DMS79 (cell line): ENCODE measurements at places on chromosomes 7 and 10.
A peak's percentile ranks its signal among the peaks of the same experiment; 100 is the strongest.

- no peak for DNase-seq
Measured at GRCh38 chr10:667096-667495, 22.4 kb downstream of the DIP2C start.

GRCh38 chr7:152366662-152367061 is 69.1 kb downstream of the KMT2C start:
- no peak for DNase-seq

DNA sequence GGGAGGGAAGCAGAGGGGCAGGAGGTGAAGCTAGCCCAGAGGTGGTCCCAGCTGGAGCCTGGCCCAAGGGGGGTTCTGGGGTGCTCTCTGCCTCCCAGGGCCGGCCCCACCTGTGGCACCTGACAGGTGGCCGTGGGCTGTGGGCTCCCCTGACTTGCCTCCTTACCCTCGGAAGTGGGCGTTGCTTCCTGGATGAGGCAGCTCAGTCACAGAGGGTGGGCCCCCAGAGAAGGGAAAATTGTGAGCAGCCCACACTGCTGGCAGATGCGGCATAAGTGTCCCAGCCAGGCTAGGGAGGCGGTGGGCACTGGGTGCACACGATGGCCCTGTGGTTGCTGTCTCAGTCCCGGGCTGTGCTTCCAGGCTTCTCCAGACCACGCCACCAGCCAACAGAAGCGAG is 118.9 kb downstream of the LRRC18 start:
- DNase-seq = no peak

GRCh38 chr10:62852961-62853702 is 37.0 kb upstream of the EGR2 start:
- DNase-seq = no peak

GRCh38 chr7:155378959-155379871 is 78.7 kb upstream of the EN2 start:
- no peak for DNase-seq

GRCh38 chr7:121547544-121548092 is 151.5 kb upstream of the FAM3C start:
- peak; percentile 1 for DNase-seq

- DNase-seq = no peak
Measured at GRCh38 chr7:2114052-2114451, 118.7 kb downstream of the MAD1L1 start.

GRCh38 chr10:101617102-101617823 is 29.1 kb downstream of the DPCD start:
- no peak for DNase-seq

GRCh38 chr7:74290553-74290950 is 1.3 kb downstream of the CLIP2 start:
- no peak for DNase-seq

- DNase-seq = no peak
Measured at GRCh38 chr10:4662576-4663161, 163.3 kb upstream of the AKR1E2 start.

GRCh38 chr7:30880941-30881340 is 30.7 kb upstream of the AQP1 start:
- no peak for DNase-seq

GRCh38 chr7:22821702-22822485 is 755 bp downstream of the TOMM7 start:
- no peak for DNase-seq

DNA sequence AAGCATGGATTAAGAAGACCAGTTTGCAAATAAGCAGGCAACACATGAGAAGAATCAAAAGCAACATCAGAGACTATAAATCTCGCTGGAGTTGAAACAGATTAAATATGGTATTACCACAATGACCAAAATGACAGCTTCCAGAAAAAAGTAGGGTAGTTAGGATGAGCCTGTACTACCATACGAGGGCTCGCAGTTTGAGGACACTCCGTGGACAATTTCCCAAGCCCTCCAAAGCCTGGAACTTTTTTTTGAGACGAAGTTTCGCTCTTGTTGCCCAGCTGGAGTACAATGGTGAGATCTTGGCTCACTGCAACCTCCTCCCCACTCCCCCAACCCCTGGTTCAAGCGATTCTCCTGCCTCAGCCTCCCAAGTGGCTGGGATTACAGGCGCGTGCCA is 1.0 kb downstream of the LRRC17 start:
- no peak for DNase-seq

DNA sequence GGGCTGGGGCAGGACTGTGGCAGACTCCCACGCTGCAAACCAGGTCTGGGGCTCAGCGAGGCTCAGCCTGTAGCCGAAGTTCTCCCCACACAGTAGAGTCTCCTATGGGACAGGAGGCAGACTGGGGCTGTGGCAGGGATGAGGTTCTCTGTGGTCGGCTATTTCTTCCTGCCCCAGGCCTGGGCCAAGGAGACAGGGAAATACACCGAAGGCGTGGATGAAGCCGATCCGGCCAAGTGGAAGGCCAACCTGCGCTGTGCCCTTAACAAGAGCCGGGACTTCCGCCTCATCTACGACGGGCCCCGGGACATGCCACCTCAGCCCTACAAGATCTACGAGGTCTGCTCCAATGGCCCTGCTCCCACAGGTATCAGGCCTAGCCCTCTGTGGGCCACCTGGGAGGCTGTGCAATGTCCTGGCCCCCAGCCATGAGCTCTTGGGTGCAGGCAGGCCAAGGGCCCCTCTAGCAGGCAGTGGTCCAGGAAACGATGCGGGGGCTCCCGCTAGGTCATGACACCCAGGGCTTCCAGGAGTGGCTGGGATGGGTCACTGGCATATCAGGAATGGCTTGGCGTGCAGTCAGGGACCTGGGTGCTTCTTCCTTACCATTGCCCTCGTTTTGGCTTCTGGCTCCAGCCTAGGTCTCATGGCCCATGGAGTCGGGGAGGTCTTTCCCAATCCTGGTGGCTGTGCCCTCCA is 8.1 kb downstream of the IRF5 start:
- DNase-seq = no peak

DNA sequence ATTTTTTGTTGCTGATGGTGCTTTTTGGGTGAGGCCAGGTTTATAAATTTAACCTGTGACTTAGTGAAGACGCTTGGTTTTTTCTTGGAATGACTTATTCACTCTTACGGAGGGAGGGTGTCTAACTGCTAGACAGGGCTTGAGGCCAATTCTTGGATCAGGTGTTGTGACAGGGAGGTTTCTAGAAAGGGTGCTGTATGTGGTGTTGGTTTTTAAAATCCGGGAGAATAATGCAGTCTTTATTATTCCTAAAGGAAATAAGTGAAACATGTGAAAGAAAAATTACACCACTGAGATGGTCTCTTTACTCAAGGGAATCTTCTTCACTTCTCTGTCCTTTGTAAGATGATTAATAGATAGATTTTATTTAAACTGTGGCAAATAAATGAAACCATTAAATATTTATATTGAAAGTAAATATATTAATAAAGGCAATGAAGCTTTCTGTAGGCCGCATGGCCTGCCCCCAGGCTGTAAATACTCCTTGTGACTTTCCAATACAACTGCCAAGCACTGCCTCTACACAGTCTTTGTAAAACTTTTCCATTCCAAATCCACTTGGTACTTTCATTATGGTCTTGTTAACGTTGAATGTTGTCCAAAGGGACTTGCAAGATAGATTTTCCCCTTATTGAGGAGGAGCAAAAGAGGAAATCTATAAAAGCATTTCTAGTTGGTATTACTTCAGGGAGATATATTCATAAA is 323.1 kb downstream of the SUGCT start:
- no peak for DNase-seq

DNA sequence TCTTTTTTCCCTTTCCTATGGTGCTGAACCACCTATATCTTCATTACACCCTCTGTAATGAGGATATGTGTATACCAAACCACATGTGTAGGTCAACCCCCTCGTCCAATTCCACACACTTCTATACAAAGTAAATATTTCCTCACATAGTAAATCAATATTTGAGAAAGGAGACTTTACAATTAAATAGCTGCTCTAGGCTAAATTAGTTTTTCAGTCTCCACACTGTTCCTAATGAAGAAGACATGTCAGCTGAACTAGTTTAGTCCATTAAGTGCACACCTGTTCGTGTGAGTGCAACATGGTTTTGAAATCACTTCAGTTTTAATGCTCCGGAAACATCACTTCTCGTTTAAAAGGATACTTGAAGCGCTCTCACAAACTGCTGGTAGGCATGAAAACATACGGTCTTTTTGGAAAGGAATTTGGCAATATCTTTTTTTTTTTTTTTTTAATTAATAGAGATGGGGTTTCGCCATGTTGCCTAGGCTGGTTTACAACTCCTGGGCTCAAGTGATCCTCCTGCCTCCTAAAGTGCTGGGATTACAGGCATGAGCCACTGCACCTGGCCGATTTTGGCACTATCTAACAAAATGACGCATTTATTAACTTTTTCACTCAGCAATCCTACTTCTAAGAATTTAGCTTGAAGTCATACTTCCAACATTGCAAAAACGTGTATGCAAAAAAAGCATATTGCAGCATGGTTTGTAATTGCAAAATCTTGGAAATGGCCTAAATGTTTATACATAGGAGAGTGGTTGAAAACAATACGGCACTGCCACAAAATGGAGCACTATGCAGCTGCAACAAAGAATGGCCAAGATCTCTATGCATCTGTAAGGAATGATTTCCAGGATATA is 2.1 kb upstream of the XRCC2 start:
- peak; percentile 98 for DNase-seq

- no peak for DNase-seq
Measured at GRCh38 chr10:70404787-70405036, 767 bp downstream of the EIF4EBP2 start.

GRCh38 chr7:133398506-133398905 is 145.6 kb downstream of the EXOC4 start:
- DNase-seq = no peak

DNA sequence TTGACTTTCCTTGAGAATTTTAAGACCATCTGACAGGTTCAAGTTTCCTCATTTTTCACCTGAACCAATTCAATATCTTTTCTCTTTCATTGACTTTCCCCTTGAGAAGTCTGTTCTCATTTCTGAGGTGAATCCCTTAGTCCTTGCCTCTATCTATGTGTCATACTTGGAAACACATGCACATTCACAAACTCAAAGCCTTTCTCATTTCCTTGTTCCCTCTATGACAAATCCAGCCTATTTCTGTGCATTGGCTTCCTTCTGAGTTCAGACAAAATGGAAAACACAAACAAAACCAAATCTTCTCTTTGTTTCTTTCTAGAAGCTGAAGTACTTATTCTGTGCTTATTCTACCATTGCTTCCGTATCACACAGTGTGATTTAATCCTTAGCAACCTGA is 13.8 kb downstream of the PTTG1IP2 start:
- no peak for DNase-seq

DNA sequence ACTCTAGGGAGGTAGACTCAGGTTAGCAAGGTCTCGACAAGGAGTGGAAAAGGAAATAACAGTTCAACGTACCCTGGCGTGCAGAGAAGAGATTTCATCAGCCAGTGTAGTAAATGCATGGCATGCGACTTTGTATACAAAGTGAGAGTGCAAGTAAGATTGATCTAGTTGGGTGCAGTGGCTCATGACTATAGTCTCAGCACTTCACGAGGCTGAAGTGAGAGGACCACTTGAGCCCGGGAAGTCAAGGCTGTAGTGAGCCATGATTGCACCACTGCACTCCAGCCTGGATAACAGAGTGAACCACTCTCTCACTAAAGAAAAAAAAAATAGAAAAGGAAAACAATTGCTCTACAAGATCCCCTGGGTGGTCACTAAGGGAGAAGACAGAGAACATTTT is 528.6 kb downstream of the SORCS1 start:
- no peak for DNase-seq

- no peak for DNase-seq
Measured at GRCh38 chr10:132103116-132103910, 37.6 kb downstream of the JAKMIP3 start.

DNA sequence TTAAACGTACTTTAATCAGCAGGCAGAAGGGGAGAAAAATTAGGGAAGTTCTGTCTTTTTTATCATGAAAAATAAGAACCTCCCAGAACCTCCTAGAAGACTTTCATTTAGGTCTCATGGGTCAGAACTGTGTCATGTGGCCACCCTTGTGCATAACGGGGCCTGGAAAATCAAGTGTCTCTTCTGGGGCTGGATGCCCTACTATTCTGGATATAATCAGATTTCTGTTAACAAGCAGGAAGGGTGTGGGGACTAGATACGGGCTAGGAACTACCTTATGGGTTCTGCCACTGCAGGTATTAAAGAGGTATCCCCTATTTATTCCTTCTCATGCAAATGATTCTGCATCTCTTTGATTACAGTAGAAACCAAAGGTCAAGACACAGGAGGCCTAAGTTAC is 14.1 kb downstream of the LANCL2 start:
- no peak for DNase-seq

DNA sequence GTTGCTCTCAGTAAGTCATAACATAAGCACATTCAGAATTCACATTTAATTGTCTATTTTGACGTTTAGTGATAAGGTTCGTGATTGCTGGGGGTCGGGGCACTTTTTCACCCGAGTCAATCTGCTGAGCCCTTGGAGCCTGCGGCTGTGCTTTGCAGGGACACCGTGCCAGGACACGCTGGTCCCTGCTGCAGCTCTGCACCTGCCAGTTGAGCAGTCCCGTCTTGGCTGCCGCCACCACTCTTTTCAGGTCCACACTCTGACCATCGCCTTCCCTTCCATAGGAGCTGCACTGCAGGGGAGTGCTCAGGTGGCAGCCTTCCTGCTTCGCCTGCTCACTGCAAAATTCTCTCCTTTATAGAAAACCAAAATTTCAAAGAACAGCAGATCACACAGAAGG is 36.4 kb downstream of the CUL1 start:
- DNase-seq = no peak
